ENCODE measurements at places on chromosomes 16 and 17.

- DNase-seq, result no peak
Measured at GRCh38 chr16:50246299-50247122, 19.8 kb upstream of the ADCY7 start.

DNA sequence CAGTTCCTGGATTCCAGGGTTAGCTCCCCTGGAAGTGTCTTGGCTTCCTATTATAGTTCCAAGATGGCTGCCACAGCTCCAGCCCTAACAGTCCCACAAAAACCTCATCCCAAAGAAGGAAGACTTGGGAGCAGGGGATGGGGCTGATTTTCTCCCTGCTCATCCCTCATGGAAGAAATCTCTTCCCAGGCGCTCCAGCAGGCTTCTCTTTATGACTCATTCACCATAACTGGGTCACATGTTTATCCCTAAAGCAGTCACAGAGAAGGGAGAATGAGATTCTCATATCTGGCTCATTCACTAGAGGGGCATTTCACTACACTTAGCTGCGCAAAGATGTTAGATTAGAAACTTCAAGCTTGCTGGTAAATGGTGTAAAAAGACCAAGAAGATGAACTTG is 206.5 kb upstream of the IRX3 start:
- no peak for DNase-seq

DNA sequence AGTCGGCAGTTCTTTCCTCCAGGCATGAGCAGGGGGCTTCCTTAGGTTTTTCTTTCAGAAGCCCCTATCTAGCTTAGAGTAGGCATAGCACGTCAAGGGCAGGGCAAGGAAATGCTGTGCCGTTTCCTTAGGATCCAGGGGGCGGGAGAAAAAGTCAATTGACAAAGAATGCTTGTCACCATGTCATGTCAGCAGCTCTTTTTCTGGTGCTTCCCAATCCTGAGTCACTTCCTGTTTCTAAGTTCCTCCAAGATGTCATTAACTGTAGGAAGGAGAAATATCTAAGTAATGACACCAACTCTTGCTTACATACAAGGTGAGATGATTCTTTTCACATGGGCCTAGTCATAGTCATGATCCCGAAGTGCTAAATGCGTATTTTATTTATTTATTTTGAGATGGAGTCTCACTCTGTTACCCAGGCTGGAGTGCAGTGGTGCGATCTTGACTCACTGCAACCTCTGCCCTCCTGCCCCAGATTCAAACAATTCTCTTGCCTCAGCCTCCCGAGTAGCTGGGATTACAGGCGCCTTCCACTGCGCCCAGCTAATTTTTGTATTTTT is 35.2 kb downstream of the GJC1 start:
- no peak for DNase-seq

GRCh38 chr16:61146429-61146828 is 889.8 kb downstream of the CDH8 start:
- no peak for DNase-seq

GRCh38 chr16:29877266-29877961 is 14.4 kb upstream of the CDIPT start:
- peak; percentile 69 for DNase-seq

- no peak for DNase-seq
Measured at GRCh38 chr17:3482852-3483251, 7.1 kb downstream of the ASPA start.

DNA sequence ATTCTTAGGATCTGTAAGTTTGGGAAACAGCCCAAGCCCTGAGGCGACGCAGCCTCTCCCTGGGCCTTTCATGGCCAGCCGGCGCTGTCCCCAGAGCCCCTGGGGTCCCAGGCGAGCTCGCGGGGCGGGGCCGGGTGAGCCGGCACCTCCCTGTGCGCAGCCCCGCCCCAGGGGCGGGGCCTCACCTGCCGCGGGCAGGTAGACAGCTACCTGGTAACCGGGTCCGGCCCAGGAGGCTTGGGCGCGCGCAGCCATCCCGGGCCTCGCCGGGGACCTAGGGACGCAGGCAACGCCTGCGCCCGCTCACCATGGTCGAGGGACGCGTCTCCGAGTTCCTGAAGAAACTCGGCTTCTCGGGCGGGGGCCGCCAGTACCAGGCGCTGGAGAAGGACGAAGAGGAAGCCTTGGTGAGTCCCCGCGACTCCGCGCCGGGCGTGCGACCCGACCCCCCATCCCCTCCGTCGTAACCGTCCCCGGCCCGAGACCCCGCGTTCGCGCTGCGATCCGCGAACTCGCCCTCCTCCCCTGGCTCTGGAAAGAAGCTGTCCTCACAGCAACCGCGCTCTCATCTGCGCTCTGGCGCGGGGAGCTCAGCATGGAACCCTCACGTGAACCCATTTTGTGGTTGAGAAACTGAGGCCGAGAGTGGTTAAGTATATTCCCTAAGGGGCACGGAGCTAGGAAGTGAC is at the start of gene ATP2C2:
Gene ATP2C2, plus strand, starts transcription at position 231 of the 689 bp plus-strand sequence. Its CDS starts 78 bp downstream, at position 309.
- no peak for DNase-seq

GRCh38 chr17:50165066-50165465 is 739 bp upstream of the SGCA start:
- no peak for DNase-seq

GRCh38 chr16:15775663-15776304 is 81.0 kb downstream of the MYH11 start:
- no peak for DNase-seq

DNA sequence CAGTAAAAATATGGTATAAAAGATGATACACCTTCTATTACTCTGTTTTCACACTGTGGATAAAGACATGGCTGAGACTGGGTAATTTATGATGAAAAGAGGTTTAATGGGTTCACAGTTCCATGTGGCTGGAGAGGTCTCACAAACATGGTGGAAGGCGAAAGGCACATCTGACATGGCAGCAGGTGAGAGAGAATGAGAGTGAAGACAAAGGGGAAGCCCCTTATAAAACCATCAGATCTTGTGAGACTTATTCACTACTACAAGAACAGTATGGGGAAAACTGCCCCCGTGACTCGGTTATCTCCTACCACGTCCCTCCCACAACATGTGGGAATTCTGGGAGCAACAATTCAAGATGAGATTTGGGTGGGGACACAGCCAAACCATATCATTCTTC is 45.6 kb downstream of the TBC1D26 start:
- DNase-seq, result no peak

DNA sequence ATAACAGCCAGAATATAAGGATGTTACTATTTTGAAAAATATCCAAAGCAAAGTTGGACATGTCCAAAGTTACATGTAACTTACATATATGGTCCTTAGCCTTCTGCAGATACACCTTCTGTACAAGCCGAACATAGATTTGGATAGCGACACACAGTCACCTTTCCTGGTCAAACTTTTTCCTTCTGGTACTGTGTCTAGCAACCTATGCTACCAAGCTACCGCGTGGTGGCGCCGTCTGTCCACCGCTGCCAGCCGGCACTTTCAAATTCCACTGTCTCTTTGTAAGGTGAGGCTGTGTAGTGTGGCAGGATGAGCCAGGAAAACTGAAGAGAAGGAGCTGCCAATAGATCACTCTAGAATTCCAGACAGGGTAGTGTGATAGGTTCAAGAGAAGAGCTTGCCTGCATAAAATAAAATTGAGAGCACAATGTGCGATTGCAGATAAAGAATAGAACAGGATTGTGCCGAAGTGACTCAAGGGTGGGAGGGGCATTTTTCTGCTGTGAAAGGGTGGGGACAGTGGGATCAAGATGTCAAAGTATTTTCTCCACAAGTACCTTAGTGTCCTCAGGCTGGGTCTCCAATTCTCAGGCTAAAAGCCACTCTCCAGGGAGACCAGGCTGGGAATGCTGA is 366.9 kb downstream of the SLC39A11 start:
- peak; percentile 8 for DNase-seq

DNA sequence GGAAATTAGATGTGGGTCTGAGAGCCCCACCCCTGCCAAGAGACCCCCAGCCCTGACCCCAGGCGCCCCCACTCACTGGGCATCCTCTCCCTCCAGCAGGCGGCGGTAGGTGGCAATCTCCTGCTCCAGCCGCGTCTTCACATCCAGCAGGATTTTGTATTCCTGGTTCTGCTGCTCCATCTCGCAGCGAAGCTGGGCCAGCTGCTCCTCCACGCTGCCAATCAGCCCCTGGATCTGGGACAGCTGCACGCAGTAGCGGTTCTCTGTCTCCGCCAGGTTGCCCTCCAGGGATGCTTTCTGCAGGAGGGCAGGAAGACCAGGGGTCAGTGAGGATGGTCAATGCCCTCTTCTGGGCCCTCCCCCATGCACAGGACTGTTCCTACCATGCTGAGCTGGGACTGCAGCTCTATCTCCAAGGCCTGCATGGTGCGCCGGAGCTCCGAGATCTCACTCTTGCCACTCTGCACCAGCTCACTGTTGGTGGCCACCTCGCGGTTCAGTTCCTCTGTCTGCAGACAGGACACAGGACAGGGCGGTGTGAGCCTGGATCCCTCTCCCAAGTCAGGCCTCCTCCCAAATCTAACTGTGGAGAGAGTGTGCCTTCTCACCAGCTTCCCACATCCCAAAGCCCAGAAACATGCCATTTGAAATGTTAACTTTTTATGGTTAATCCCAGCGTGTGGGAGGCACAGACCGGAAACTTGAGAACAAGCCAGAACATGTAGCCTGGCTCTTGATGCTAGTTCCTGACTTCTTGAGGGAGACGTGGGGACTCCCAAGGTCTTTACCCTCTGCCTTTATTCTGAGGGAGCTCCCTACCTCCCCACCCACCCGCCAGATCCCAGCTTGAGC is 3.6 kb downstream of the KRT17 start:
- no peak for DNase-seq

DNA sequence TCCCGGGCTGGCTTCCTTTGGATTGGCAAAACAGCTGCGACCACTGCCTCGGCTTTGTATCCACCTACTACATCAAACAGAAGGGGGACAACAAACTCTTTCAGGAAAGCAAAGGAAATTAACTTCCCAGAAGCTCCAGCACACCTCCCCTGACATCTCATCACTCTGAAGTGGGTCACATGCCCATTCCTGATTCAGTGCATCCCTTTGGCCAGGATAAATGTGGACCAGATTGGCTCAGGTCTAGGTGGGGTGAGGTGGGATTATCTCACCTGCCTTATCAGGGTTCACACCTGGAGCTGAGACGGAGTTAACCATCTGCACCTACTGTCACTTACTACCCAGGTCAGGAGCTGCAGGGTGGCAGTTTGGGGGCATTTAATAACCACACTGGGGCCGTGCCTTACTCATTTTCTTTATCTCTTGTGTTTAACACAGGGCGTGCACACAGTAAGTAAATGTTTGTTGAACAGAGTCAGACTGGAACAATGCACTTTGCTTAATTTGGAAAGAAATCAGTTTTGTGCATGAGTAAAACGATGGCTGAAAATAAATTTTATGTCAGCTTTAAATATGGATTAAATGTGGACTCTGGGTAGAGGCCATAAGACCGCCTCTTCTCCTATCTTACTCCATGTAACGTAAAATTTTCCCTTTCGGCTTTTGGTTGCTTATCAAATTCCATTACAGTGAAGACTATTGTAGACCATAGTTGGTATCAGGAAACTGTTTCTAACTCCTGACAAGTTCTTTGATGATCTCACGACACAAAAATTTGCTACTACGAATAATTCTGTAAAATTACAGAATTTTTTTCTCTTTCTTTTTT is 36.0 kb downstream of the IQCK start:
- DNase-seq, result no peak

DNA sequence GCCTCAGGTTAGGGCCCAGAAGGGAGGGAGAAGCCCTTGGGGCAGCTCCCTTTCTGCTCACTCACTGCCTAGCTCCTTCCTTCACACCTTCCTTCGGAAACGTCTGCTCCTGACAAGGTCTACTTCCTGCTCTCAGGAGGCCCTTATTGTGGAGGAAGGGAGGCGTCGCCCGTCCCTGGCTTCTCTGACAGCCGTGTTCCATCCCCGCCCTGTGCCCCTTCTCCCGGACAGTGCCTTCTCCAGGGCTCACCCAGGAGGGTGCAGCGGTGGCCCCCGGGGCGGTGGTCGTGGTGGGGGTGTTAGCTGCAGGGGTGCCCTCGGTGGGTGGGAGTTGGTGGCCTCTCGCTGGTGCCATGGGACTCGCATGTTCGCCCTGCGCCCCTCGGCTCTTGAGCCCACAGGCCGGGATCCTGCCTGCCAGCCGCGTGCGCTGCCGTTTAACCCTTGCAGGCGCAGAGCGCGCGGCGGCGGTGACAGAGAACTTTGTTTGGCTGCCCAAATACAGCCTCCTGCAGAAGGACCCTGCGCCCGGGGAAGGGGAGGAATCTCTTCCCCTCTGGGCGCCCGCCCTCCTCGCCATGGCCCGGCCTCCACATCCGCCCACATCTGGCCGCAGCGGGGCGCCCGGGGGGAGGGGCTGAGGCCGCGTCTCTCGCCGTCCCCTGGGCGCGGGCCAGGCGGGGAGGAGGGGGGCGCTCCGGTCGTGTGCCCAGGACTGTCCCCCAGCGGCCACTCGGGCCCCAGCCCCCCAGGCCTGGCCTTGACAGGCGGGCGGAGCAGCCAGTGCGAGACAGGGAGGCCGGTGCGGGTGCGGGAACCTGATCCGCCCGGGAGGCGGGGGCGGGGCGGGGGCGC is 231.9 kb downstream of the SEC14L1 start:
- DNase-seq, result no peak

DNA sequence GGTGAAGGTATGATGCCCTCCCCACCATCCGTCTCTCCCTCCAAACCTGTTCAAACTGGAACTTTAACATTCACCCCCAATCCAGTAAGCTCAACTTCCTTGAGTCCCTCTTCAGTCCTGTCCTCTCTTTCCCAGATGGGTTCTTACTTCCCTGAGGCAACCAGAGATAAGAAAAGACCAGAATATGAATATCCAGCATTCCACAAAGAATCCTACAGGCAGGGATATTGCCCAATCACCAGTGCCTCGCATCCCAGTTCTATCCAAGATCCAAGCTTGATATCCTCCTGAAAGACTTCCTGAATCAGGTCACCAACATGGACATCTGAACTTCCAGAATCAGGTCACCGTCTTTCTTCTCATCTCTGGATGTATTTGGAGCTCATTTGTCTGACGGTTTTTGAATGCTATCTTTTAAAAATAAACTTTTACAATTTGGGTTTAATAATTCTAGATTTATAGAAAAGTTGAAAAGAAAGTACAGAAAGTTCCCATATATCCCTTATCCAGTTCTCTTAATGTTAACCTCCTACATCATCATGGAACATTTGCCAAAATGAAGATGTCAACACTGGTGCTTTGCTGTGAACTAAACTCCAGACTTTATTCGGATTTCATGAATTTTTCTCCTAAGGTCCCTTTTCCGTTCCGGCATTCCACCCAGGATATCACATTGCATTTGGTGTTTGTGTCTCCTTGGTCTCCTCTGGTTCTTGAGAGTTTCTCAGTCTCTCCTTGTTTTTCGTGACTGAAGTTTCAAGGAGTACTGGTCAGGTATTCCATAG is 13.7 kb upstream of the COL1A1 start:
- no peak for DNase-seq

DNA sequence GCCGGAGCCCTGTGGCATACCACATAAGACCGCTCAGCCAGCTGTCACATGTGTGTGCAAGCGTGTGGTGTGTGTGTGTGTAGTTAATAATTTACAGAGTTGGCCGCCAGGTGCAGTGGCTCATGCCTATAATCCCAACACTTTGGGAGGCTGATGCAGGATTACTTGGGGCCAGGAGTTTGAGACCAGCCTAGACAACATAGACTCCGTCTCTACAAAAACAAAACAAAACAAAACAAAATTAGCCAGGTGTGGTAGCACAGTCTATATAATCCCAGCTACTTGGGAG is 20.4 kb downstream of the SOCS1 start:
- no peak for DNase-seq

DNA sequence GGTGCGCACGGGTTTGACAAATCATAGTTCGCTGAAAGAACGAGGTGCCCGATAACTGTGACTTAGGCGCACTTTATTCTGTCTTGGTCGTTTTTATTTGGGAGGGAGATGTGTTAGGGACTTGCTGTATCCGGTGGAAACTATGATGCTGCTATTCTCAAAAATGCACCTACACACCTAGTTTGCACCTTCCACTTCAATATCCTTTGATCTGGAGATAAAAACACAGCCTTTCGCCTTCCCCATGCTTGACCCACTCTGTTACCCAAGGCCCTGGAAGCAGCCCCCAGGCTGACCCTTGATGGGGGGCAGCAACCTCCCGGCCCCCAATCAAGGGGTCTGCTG is 15.0 kb upstream of the FOXF1 start:
- no peak for DNase-seq
